ENCODE measurements at places on chromosomes 3 and 15.

DNA sequence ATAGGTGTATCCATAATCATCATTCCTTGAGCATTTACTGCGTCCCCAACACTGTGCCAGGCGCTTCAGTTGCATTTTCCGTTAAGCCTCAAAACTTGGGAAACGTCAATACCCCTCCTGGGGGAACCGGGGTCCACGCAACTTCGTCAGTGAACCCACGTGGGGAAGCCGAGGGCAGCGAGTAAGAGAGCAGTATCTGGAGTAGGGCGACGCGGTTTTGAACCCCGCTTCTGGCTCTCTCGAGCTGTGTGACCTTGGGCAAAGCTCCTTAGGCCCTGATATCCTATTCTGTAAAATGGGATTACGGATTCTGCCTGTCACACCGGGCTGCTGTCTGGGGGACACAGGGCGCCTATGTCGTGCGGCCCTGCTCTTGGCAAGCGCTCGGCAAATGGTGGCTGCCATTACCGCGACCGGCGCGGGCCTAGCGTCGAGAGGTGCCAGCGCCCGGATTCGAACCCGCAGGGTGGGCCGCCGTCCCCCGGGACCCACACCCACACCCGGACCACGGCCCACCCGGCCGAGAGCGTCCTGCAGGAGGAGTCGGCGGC is 590 bp downstream of the POLG start:
- no peak for DNase-seq

DNA sequence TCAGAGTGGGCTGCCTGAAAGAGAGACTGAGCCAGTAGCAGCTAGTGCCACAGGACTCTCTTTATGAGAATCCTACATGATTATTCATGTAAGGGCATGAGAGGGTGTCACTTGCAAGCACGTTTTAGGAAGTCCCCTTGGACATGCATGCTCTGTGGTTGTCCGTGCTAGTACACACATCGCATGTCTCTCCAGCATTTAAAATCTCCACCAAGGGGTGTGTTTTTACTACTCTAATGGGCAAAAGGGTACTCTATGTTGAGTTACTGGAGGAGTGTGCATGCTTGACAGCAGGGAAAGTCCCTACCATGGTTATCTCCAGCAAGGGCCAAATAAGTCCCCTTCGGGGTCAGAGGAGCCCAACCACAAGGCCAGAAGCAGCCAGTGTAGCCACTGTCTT is 70.7 kb downstream of the DCLK3 start:
- no peak for DNase-seq

DNA sequence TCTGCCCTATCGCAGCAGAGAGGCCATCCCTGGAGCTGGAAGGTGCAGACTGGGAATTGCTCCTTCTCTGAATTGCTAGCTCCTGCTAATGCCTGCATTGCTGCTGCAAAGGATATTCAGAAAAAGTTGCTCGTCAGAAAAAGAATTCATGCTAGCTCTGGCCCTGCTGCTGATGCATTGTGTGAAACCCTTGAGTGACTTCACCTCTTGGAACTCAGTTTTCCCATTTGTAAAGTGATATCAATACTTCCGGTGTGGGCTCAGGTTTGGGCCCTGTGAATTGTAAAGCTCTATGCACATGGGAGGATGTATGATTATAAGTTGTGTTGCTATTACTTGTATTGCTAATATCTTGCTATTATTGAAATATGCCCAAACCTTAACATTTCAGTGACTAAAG is 11.4 kb downstream of the SQOR start:
- DNase-seq: no peak

DNA sequence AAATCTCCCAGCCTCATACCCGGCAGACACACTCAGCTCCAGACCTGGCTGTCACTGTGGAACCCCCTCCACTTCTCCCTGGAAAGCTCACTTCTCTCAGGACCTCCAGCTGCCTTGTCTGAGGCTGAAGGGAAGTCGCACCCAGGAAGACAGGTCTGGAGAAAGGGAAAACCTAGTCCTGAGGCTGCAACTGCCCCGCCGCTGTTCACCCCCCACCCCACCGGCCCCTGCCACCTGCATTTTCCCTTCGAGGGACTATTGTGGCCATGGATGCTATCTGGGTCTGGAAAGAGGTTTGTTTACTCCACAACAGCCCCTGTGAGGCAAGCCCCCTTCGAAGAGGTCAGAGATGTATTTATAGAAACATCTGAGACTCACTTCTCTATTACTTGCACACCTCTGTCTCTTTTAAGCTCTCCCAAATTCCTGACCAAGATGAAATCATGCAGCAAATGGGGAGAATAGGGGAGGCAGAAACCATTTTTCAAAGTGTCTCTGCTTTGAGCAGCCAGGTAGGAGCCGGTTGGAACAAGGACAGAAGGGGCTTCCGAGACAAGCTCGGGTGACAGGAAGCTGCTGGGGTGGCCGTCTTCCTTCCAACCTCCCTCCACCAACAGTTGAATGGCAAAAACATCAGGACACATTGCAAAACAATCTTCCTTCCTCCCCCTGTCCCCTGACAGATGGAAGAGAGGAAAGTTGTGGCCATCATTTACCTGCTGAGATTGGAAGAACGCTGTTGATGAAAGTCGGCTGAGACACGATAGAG is 518 bp downstream of the COLQ start:
- no peak for DNase-seq

- no peak for DNase-seq
Measured at GRCh38 chr15:88986949-88987590, 73.9 kb upstream of the MFGE8 start.
